ENCODE measurements at places on chromosomes 6 and 20.

- DNase-seq = no peak
These were observed 659.0 kb downstream of the UTRN start for GRCh38 chr6:144944106-144944505.

GRCh38 chr20:4091490-4092479, 76.4 kb upstream of the RNF24 start:
- peak; percentile 58 for DNase-seq

- DNase-seq = peak; percentile 76
These were observed 49.4 kb upstream of the PTPN1 start for GRCh38 chr20:50460608-50461267.

- DNase-seq = no peak
These were observed 56.7 kb downstream of the SLC22A1 start for GRCh38 chr6:160178271-160178670.

GRCh38 chr20:57396984-57397692, 5.9 kb downstream of the RBM38 start:
- no peak for DNase-seq

DNA sequence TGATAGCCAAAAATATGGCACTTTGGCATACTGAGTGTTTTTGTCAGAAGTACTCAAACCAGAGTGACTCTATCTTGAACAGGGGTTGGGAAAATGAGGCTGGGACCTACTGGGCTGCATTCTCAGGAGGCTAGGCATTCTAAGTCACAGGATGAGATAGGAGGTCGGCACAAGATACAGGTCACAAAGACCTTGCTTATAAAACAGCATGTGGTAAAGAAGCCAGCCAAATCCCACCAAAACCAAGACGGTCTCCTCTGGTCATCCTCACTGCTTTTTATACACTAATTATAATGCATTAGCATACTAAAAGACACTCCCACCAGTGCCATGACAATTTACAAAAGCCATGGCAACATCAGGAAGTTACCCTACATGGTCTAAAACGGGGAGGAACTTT, 985.1 kb downstream of the HACE1 start:
- no peak for DNase-seq

DNA sequence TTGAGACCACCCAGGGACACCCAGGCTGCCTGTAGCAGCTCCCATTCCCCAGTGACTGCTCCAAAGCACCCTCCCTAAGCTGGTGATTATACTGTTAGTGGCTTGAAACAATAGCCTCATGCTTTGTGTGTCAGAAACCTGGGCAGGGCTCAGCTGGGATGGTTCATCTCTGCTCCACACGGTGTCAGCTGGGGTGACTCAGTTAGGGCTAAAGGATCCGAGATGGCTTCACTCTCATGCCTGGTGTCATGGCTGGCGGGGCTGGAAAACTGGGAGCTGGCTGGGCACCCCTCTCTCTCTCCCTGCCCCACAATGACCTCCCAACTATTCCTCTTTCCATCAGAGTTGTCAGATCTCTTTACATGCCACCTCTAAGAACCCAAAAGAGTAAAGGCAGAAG, 44.4 kb downstream of the ANKRD60 start:
- DNase-seq = no peak

GRCh38 chr20:10666221-10667076, 7.3 kb downstream of the JAG1 start:
- DNase-seq = no peak
